ENCODE measurements at places on chromosomes 2 and 18. TPM values are rescaled to one million over a fixed set of nuclear protein-coding genes. Genes with fewer than 3 reads are reported as not detected.

The FAP gene
- polyA plus RNA-seq, result 8.5 TPM

The ADD2 gene
- not detected for polyA plus RNA-seq

The BCL11A gene
- 5.3 TPM for polyA plus RNA-seq

The VWC2L gene
- polyA plus RNA-seq, result not detected

The CROCC2 gene
- not detected for polyA plus RNA-seq

The CSRNP3 gene
- 0.61 TPM for polyA plus RNA-seq

The MYCN gene
- not detected for polyA plus RNA-seq

The NDUFS1 gene
- 83.7 TPM for polyA plus RNA-seq

The SNTG2 gene
- polyA plus RNA-seq, result not detected

The NOSTRIN gene
- polyA plus RNA-seq, result not detected

The SPDYA gene
- polyA plus RNA-seq, result 0.22 TPM

The RNF152 gene
- 10.1 TPM for polyA plus RNA-seq

The SERPINB5 gene
- 1,046 TPM for polyA plus RNA-seq

The UPP2 gene
- not detected for polyA plus RNA-seq

The OR6B2 gene
- polyA plus RNA-seq, result not detected

The PRPF40A gene
- 121 TPM for polyA plus RNA-seq

The RIT2 gene
- not detected for polyA plus RNA-seq

The SERPINB3 gene
- 3.8 TPM for polyA plus RNA-seq
